NCI-H146 (cell line): ENCODE measurements at places on chromosomes 4 and X.

- DNase-seq, result no peak
These were observed 28.8 kb downstream of the GYG2 start for GRCh38 chrX:2857566-2857965.

DNA sequence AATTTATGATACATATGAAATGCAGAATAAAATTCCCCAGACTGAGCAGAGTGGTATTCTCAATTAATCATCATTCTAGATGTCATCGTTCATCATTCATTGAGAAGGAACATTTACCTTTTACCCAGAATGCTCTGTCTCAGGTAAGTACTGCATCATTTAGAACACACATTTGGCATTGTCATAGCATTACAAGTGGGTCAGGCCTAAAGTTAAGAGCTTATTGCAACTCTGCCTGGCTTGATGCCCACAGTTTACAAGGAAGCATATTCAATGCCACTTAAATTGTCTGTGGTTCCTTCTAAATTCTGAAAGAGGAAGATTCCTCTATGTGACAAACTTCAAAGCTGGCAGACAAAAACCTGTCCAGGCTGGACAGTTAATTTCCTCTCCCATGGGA is 87.3 kb downstream of the CAMK2D start:
- no peak for DNase-seq

DNA sequence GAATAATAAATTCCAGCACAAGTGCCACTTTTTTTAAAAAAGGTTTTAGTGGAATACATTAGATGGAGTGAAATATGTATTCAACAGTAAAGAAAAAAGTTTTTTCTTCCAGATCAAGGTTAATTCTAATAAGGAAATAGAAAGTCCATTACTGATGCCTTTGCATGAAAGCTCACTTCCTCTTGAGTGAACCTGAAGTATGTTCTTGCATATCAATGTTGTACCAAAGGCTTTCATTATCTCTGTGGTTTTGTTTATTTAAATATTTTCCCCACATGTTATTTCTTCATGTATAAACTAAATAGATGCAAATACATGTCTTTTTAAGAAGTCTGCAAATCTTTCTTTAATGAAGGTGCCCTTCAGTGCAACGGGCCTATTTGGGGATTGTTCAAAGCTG is 307.9 kb downstream of the C4orf33 start:
- DNase-seq, result no peak

DNA sequence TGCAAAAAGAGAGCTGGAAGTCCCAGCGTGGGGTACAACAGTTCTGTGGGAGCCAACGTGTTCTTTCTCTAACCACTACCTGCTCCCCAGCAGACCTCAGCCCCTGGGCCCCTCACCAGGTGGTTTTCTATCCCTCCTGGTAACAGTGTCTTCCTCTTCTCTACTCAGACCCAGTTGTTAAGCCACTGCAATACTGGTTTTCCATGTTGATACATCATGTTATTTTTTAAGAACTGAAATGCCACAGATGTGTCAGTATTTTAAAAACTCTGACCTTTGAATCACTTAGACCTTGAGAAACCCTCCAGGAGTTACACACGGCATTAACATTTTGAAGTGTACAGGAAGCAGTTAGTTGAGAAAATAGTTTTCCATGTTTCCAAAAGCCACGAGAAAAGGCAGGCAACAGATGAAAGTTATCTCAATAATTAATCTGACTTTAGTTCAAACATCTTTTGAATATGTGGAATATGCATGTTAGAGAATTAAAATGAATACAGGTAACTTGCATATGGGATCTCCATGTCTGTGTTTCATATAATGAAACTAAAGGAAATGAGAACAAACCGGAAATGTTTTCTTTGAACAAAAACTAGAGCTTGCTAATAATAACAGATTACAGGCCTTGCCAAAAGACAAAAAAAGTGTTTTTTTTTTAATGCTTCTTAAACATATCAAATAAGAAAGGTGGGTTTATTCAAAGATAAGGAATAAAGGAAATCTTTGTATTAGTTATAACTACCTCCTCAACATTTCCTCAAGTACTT is 108.8 kb downstream of the ZNF827 start:
- no peak for DNase-seq

DNA sequence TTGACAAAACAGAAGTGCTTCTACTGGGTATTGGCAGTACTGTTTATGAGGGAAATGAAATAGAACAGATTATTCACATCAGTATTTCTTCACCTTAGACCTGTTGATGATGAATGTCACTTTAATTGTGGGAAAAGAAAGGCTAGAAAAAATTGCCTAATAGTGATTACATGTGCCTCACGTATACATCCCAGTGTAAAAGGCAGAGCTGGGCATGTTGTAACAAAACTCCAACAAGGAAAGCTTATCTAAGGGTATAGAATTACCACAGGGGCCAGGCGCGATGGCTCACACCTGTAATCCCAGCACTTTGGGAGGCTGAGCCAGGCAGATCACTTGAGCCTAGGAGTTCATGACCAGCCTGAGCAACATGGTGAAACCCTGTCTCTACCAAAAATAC is 4.2 kb downstream of the PGM2 start:
- peak; percentile 73 for DNase-seq

- no peak for DNase-seq
These were observed 246.7 kb downstream of the PALLD start for GRCh38 chr4:168743601-168744000.

DNA sequence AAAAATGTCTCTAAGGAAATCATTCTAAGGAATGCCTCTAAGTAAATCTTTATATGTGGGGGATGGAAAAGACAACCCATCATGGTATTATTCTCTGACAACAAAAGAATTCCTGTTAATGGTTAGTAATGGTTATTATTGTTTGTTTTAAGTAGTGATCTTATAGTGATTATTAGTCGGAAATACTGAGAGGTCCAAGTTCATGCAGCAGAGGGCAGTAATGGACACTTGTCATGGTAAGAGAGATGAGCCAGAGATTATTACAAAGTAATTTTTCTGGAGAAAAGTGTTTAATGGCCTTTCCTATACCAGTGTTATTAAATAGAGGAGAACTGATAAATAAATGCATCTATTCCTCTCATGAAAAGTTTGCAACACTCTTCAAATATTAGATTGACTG is 8.1 kb upstream of the DKK2 start:
- DNase-seq, result no peak

DNA sequence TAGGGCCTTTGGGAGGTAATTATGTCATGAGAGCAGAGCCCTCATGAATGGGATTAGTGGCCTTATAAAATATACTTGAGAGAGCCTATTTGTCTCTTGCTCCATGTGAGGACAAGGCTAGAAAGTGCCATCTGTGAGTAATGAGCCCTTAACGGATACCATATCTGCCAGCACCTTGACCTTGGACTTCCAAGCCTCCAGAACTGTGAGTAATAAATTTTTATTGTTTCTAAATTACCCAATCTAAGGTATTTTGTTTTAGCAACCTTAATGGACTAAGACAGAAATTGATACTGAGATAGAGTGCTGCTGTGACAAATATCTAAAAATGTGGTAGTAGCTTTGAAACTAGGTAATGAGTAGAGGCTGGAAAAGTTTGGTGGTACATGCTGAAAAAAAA is 285.0 kb upstream of the DIPK2B start:
- DNase-seq, result no peak

GRCh38 chr4:146834263-146835034 is 111.2 kb downstream of the TTC29 start:
- DNase-seq, result no peak

DNA sequence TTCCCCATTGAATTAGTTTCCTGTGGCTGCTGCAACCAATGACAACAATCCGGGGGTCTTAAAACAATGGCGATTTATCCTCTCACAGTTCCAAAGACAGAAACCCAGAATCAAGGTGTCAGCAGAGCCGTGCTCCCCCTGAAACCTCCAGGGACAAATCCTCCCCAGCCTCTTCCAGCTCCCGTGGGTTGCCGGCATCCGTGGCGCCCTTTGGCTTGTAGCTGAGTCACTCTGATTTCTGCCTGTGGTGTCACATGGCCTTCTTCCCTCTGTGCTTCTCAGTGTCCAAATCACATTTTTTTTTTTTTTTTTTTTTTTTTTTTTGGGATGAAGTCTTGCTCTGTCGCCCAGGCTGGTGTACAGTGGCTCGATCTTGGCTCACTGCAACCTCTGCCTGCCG is 64.5 kb upstream of the STX18 start:
- DNase-seq, result no peak

DNA sequence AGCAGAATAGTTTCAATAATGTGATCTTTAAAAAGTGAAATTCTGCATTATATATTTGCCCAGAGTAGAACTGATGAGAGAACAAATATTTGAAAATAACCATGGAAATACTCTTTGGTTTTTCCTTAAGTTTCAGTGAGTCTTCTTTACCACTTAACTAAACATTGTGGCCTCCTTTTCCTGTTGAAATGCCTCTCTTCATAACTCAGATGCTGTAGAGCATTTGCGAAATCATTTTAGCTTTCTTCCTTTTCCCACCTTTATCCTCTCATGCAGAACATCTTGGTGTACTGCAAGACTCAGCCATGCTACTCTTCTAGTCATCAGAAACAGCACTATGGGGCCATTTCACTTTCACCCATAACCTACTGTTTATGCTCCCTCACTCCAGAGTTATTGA is 48.2 kb downstream of the CASK start:
- no peak for DNase-seq

DNA sequence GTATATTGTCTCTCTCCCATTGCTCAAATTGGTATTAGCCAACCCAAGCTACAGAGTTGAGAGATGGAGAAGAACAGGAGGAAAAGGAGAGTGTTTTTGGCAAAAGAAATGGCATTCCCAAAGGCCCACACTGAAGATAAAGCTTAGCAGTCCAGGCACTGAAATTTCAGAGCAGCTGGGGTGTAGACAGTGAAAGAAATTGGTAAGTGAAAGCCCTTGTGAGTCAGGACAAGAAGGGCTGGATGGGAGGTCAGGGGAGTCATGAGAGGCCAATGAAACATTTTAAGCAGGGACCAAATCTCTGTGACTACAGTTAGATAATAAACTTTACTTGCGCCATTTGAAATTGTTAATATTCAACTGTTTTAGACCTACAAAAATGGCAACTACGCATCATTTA is 177.7 kb downstream of the ADAMTS3 start:
- DNase-seq, result no peak

DNA sequence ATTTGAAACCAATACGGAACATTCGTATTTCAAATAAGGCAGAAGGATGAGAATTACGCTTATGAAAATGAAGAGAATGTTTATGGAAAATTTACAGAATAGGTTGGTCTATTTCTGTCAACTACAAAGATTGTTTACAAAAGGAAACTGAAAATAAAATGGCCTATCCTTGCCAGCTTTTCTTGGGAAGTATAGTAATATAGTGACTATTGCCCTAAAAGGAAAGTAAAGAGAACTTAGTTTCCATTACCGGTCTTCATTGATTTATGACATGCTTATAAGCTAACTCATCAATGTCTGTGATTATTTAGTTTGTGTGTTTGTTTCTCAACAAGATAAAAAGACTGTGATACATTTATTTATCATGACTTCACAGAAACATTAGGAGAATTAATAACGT is 2.9 kb upstream of the SPRY1 start:
- DNase-seq, result no peak

GRCh38 chrX:9995855-9996339 is 28.7 kb downstream of the CLDN34 start:
- DNase-seq, result peak; percentile 76

- peak; percentile 45 for DNase-seq
These were observed 181.4 kb upstream of the UGT8 start for GRCh38 chr4:114417214-114417613.

DNA sequence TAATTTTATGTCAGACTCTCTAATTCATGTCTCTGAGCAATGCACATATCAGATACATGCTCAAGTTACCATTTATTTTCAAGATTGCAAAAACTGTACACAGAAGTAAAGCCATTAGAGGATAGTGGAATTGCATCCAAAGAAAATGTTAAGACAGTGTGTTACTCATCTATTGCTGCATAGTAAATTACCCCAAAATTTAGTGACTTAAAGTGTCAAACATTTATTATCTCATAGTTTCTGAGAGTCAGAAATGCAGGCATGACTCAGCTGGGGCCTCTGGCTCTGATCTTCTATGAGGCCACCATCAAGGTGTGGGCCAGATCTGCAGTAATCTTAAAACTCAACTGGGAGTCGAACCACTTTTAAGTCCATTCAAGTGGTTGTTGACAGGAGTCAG is 275.2 kb downstream of the QDPR start:
- no peak for DNase-seq

GRCh38 chr4:112648263-112649054 is 11.5 kb downstream of the LARP7 start:
- no peak for DNase-seq

- peak; percentile 71 for DNase-seq
These were observed 364.6 kb downstream of the ZIC3 start for GRCh38 chrX:137930533-137930932.

- DNase-seq, result no peak
These were observed 1674.0 kb upstream of the PCDH7 start for GRCh38 chr4:29046186-29046585.

DNA sequence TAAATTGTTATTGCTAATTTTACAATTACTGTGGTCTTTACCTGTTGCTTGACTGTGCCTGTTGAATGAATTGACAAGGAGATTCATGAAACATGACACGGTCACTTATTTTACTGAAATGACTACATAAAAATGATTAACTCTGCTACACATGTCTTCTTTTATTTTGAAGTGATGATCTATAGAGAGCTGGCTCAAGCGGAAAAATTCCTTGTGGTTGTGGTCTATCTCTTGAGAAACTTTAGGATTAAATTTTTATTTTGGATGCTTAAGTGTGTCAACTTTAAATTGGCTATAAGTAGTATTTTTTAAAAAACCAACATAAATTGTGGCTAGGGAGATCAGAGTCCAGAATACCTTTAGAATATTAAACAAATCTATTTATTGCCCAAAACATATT is 131.8 kb upstream of the PITX2 start:
- no peak for DNase-seq

DNA sequence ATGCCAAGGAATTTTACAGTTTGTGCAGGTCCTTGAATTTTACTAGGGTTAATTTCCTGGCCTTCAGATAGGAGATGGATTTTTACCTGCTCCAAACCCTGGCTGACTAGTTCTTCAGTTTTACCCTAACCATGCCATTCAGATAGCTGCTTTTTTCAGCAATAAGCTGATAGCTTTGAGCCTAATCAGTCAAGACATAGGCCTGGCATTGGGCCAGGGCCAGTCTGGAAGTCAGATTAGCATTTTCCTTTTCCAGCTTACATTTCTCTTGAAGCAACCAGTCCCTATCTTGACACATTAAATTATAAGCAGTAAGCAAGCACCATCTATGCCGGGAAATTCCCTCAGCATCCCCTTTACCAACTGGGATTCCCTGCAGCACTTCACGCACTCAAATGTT is 177.1 kb downstream of the ADGRA3 start:
- no peak for DNase-seq

DNA sequence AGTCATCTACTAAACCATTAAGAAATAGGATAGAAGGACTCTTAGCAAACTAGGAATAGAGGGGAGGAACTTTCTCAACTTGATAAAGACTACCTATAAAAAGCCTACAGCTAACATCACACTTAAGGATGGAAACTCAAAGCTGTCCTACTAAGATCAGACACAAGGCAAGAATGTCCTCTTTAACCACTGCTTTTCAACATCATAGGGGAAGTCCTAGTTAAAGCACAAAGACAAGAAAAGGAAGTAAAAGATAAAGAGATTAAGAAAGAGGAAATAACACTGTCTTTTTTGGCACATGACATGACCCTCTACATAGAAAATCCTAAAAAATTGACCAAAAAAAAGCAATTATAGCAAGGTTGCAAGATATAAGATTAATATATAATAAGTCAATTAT is 136.6 kb downstream of the FBXW7 start:
- DNase-seq, result no peak
